Stimulated activated CD4-positive, alpha-beta T cell treated with anti-CD3 and anti-CD28 coated beads, TNF-alpha, amount 100 ng/mL, for 1 hour (primary cell): ENCODE measurements at places on chromosomes 5 and 9.

- DNase-seq, result peak; percentile 77
Measured at GRCh38 chr9:129496473-129497004, 124.4 kb downstream of the C9orf50 start.

DNA sequence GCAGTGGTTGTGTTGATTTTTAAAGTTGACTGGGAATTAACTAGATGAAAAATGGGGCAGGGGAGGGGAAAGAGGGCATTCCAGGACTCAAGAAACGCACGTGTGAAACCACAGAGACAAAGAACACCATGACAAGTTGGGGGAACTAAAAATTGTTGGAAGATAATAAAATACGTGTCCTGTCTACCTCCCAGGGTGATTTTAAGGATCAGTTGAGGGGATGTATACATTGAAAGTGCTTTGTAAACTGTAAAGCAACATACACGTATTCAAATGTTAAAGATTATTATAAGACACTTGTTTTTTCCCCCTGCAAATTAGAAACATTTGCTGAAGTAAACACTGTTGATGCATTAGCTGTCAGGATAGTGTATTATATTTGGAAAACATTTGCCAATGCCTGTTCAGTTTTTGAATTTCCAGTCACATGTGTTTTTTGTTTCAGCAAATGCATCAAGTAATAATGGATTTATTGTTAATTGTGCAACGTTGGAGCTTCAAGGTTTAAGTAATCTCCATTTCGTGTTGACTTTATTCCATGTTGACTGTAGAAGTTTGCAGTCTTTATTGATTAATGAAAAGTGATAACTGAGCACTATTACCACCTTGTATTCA is 412.7 kb downstream of the ACTL7B start:
- no peak for DNase-seq

DNA sequence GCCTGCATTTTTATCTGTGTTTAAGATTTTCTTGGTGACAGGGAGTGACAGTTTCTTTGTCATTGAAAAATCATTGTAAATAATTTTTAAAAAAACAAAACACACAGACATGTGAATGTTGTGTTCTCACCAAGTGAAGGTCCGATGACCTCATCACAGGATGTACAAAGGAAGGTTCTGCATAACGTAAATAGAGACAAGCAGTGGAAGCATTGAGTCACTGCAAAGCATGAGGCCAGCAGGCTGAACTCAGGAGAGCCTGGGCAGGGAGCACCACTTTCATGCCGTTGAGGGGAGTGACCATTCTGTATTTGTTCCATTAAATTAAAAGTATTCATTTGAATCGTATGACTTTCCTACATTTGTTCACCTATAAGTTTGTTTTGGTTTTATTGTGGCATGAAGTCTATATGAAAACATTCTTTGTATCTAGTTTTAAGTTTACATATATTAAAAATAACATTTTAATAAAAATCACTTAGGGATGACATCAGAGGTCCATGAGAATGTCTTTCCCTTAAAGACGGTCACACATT is 70.4 kb upstream of the TLE1 start:
- no peak for DNase-seq

DNA sequence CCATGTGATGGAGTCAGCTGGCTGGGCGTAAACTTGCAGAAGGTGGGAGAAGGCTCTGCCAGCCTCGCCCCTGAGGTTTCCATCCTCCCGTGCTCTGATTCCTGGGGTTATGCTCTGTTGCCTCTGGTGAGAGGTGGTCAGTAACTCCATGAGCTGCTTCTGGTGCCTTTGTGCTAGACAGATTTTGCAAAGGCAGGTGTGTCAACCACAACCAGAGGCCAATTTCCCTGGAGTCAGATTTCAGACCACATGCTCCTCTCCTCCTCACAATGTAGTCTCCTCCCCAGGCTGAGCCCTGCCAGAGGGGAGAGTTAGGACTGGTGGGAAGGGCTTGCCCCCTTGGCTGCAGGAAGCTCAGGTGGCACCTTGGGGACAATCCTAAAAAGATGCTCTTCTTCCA is 38.8 kb upstream of the TENT4A start:
- no peak for DNase-seq

- DNase-seq, result no peak
Measured at GRCh38 chr9:87594194-87594593, 96.5 kb downstream of the DAPK1 start.

DNA sequence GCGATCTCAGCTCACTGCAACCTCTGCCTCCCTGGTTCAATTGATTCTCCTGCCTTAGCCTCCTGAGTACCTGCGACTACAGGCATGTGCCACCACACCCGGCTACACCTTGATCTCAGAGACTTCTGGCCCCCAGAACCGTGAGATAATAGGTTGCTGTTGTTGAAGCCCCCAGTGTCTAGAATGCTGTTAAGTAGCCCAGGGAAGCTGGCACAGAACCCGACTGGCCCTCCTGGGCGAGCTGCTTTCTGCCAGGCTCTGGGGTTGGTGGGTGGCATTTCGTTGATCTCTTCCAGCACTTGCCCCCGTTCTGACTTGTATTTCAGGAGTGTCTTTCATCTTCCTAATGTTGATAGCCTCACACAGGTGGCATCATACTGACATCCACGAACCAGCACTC is 807.1 kb downstream of the CDH9 start:
- DNase-seq, result no peak

DNA sequence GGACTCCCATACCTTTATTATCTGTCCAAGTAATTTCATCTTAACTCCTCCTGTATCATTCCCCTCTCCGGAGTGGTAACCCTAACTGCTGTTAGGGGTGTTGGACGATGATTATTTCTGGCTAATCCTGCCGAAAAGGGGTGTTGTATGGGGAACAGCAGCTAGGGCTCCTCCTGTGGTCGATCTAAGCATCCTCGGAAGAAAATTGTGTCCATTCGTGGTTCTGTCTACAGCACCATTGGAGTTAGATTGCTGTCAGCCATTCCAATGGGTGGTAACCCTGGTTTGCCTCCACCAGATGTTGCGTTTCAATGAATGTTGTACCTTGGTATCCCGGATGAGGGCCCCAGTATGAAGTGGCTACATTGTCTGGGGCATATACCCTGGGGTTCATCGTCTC is 35.6 kb upstream of the LMNB1 start:
- no peak for DNase-seq

DNA sequence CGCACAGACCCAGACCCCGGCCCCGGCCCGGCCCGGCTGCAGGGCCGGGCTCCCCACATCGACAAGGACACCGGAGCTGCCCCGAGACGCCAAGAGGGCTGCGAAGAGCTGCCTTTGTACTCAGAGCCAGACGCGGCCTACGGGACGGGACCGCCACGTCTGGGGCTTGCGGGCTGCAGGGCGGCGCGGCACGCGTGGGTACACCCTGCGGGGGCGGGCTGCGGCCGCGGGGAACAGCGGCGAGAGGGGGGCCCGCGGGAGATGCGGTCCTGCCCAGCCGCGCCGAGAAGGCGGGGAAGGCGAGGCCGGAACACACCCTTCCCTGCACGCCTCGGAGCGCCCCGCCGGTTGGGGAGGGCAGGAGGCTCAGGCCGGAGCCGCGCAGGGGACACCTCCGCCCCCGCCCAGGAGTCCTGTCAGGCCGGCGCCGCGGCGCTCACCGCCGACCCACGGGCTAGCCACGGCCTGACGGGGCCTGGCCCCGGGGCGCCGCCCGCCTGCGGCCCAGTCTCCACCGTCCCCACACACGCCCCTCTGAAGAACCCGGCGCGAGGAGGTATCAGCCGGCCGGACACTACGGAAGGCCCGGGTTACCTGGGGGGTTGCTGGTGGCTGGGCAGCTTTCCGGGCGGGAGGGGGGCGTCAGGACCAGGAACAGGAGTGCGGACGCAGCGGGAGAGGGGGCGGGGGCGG is 478 bp downstream of the RAB14 start:
- peak; percentile 1 for DNase-seq

DNA sequence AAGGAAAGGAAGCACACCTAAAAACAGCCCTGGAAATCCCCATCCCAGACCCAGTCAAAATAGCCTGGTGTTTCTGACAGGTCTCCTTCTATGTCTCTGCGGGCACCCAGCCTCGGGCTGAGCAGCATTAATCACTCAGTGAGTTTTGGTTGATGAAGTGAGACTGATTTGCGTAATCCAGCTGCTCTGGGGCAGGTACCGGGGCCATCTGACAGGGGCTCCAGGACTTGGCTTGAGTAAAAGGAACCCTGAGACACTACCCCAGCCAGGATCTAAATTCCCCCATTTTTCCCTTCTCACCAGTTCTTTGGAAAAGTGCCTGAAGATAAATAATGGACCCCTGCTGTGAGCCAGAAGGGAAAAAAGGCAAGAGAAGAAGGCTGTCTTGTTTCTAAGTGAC is 596 bp downstream of the SLC28A3 start:
- DNase-seq, result no peak

DNA sequence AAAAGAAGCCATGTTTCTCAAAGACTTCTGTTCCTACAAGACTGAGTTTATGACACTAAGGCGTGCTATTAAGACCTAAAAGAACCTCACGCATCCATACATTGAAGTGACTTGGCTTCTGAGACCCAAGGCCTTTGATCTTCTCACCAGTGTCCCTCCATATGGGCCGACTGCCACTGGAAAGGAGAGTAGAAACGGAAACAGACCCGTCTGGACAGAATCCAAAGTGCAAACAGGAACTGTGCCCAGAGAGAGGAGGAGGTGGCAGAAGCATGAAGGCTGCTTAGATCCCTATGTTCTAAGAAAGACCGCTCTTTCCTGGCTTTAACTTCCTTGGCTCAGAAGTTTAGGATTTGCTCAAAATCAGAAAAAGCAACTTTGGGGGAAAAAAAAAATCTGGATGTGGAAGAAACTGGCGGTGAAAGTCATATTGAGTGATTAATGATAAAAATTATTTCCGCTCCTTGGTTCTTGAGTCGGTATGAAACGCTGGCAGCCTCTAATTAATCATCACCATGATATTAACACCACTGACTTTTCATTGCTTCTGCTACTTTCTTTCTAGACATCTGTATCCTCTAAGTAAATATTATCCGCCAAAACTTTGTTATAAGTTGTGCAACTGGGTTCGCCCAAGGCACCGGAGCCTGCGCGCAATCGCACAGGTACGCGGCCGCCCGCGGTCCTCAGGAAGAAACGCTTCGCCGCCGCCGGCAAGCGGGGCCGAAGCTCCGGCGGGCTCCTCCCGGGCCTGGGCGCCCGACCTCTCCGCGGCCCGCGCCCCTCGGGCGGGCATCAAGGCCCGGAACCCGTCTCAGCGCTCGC is 726 bp downstream of the DAP start:
- DNase-seq, result peak; percentile 10

GRCh38 chr5:148817606-148818005 is 8.8 kb upstream of the ADRB2 start:
- no peak for DNase-seq

GRCh38 chr9:114017741-114018715 is 60.1 kb downstream of the AMBP start:
- DNase-seq, result no peak

DNA sequence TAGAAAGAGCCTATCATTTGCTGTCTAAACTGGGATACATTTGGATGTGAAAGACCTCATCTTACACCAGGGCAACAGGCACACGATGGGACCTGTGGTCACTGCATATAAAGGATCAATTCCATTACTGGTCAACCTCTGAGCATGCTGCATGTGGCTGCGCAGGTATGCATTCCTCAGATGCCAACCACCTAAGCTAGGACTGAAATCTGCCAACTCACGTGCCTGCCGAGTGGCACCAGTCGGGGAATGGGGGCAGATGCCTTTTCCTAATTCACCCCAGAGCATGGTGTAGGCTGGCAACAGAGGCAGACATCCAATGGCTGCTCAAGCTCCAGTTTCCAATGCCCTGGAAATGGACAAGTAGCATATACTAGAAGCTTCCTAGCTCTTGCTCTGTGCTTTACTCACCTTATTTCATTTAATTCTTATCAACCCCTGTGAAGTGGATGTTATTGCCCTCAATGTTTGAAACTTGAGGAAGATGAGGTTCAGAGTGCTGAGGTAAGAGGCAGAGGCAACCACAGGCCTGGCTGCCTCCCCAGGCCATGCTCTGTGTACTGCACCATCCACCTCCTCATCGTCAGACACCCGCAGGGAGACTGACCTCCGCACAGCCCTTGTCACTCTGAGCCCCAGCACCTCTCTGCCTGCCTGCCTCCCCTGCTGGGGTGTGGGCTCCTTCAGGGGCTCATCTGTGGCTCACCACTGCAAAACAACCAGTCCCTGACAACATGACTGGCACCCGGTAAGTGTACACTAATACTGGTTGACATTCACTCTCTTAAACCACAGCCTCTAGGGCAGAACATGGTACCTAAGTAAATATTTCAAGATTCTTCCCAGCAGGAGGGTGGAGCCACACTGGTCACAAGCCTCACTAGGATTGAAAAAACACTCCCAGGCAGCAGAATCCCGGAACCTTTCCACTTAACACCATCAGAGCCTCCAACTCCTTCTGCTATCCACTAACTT is 228.5 kb downstream of the CRB2 start:
- DNase-seq, result no peak

DNA sequence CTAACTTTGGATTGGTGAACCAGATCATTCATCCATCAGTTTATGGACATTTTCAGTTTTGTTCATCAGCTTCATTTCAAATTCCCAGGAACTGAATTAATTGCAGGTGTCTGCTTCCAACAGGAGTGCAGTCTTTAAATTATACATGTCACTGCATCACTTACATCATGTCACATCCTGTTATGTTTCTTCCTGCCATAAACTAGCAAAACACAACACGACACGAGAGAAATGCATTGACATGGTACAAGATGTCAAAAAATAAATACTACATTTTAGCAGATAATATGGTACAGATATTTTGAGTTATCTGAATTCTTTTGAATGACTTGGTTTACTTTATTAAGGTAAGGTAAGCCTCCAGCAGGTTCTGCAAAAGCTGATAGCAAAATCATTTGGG is 415.5 kb downstream of the NR2F1-AS1 start:
- no peak for DNase-seq

- no peak for DNase-seq
Measured at GRCh38 chr9:89654025-89654662, 49.3 kb downstream of the GADD45G start.

DNA sequence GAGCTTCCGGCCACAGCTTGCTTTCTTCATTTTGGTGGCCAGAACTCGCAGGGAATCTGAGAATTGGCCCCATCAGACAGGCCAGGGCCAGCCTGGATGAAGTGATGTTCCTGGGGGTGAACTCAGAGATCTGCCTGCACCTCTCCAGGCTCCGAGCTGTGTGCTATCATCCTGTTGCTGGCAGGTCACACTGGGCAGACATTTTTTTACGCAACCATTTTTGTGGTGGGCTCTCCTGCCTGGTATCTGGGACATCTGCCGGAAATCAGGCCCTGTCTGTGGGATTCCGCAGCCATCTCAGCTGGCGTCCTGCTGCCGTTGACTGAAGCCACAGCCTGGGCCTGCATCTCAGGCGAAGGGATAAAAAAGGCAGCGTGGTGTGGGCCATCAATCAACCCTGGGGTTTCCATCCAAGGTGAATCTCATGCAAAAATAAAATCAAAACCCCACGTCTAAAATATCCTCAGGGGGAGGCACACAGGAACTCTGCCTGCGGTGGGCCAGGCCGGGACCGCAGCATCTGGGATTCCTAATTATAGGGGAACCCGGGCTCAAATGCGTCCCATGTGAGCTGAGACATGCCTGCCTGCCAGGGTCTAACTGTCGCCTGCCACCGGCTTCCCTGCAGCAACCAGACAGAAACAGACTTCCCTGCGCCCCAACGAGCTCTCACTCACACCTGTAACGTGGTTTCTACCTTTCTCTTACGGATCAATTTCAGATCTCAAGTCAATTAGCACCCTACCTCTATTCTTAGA is 174.3 kb downstream of the SYK start:
- DNase-seq, result no peak
